ENCODE measurements at places on chromosomes 1 and 21.

DNA sequence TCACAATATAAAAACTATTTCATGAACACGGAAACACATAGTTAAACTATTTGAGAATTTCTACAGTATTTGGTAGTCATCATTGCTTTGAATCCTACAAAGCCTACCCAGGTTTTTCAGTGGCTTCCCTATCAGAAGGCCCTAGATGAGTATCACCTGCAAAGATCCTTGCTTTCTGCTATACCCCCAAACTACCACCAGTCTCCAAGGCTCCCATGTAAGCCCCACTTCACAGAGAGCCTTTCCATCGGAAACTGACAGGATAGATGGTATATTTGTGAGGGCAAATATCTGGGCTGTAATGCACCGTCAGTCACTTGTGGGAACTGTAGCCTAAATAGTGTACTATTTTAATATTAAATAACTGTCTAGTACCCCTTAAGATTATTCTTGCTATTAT lies 674.3 kb downstream of the BRINP3 start:
- DNase-seq: no peak

DNA sequence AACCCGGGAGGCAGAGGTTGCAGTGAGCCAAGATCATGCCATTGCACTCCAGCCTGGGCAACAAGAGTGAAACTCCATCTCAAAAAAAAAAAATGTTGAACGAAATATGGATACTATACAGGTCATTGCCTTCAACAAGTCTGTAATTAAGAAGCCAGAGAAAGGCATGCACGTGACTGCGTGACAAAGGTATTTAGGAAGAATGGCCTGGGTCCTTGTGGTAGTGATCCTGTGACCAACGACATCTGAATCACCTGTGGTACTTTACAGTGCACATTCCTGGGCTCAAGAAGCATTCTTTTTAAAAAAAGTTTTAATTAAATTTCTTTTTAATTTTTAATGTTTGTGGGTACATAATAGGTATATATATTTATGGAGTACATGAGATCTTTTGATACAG lies 115.0 kb downstream of the GREM2 start:
- DNase-seq: no peak

GRCh38 chr1:154434346-154435085 lies 29.4 kb downstream of the IL6R start:
- DNase-seq: peak; percentile 87

- DNase-seq: no peak
Measured at GRCh38 chr1:222618001-222618879, at the start of gene MIA3. Gene MIA3 (plus strand): TSS chr1:222618097. CDS start chr1:222618111, 14 bp downstream.

DNA sequence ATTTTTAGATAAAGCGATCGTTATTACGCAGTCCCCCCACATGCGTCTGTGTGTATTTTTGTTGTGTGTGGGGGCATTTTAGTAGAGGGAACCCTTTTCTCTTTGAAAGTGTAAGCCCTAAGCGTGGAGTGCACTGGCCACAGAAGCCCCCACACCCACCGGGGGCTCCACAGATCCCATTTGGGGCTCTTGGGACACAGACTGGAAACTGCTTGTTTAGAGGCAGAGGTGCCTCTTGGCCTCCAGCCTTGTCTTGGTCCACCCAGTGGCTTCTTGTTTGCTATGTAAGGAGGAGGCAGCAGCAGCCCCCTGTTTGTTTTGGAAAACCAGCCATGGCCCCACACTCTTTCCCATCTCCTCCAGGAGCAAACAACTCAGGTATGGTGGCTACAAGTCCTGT lies 42.8 kb downstream of the SLC37A1 start:
- DNase-seq: no peak

- peak; percentile 28 for DNase-seq
Measured at GRCh38 chr1:112581586-112582192, 37.3 kb downstream of the ST7L start.
